ENCODE measurements at places on chromosomes 4 and X. TPM values are rescaled to one million over a fixed set of nuclear protein-coding genes. Genes with fewer than 3 reads are reported as not detected.

DNA sequence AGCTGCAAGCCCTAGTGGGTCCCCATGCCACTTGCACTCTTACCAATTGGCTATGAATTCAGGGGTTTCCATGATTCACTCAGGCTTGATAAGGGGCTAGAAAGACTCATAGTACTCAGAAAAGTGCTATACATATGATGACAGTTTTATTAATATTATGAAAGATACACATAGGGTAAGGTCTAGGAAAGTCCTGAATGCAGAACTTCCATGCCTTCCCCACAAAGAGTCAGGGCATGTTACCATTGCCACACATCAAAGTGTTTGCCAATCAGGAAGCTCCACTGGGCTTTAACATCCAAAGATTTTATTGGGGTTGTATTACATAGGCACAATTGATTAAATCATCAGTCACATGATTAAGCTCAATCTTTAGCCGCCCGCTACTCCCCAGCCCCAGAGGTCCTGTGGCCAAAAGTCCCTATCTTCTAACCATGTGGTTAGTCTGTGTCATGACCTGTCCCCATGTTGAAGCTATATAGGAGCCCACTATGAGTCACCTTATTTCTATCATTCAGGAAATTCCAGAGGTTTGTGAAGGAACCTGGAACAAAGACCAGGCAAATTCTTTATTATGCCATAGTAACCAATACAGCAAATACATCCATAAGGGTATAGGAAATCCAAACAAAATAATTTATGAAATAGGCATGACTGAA, 635.6 kb downstream of the STPG2 start:
- H3K4me1 ChIP-seq: no peaks in the 10 kb centered on the region
- no peak for DNase-seq
- no peaks in the 10 kb centered on the region for H3K27me3 ChIP-seq
- no peaks in the 10 kb centered on the region for H3K36me3 ChIP-seq

- H3K4me1 ChIP-seq: no peaks in the 10 kb centered on the region
- no peak for DNase-seq
- no peaks in the 10 kb centered on the region for H3K36me3 ChIP-seq
- no peak within 1 kb of the TSS for H3K4me3 ChIP-seq
- H3K27me3 ChIP-seq: no peaks in the 10 kb centered on the region
- no peak within 1 kb of the TSS for H3K27ac ChIP-seq
Measured at GRCh38 chrX:22032084-22032483, at the start of gene PHEX. PHEX (plus strand) TSS chrX:22032325; CDS start chrX:22033006, 681 bp downstream.

GRCh38 chr4:38365261-38365660, 298.7 kb upstream of the KLF3 start:
- no peak overlapping the region for H3K27ac ChIP-seq
- no peak for DNase-seq
- H3K36me3 ChIP-seq: no peaks in the 10 kb centered on the region
- H3K4me3 ChIP-seq: no peak overlapping the region
- no peaks in the 10 kb centered on the region for H3K4me1 ChIP-seq

GRCh38 chrX:100994352-100995281, 25.1 kb downstream of the ARL13A start:
- H3K4me3 ChIP-seq: no peak overlapping the region
- no peaks in the 10 kb centered on the region for H3K4me1 ChIP-seq
- no peak for DNase-seq
- no peaks in the 10 kb centered on the region for H3K36me3 ChIP-seq
- H3K27me3 ChIP-seq: no peaks in the 10 kb centered on the region
- no peak overlapping the region for H3K27ac ChIP-seq

- H3K27ac ChIP-seq: no peak overlapping the region
- no peak for DNase-seq
- H3K4me1 ChIP-seq: no peaks in the 10 kb centered on the region
- no peaks in the 10 kb centered on the region for H3K36me3 ChIP-seq
Measured at GRCh38 chr4:65943076-65943475, 272.8 kb upstream of the EPHA5 start.

DNA sequence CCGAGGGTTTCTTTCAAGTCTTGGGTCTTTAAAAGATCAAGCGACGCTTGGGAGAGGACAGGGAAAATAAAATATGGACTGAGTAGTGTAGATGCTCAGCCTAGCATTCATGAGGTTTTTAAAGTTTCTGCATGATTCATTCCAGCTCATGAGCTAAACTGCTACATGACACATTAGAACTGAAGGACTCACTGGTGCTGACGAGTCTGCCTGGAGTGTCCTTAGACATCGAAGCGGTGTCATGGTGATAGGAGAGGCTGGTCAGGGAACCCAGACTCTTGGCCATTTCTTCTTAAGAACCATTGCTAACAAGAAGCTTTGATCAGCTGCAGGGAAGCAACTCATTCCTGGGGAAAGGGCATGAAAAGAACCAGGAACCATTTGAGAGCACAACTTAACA, 158.6 kb downstream of the TRIML1 start:
- no peaks in the 10 kb centered on the region for H3K36me3 ChIP-seq
- no peaks in the 10 kb centered on the region for H3K27me3 ChIP-seq
- DNase-seq: no peak
- no peaks in the 10 kb centered on the region for H3K4me1 ChIP-seq
- H3K27ac ChIP-seq: no peak overlapping the region

DNA sequence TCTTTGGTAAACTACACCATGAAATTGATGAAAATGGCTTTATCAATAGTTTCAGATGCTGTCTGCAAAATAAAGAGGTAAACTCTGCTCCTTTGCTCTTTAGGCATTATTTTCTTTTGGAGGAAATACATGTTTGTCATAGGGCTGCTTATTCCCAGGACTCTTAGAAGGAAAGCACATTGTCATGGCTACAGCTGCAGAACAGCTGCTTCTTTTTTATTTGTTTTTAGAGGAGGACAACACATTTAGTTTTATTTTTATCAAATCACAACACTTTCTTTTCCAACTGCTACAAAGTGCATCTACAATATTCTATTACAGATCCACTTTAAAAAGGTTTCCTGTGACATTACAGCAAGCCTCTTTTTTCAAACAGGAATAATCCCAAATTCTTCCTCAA, 12.7 kb upstream of the HPF1 start:
- H3K27ac ChIP-seq: no peak overlapping the region
- H3K4me1 ChIP-seq: peaks cover 5% of the 10 kb centered on the region
- no peak overlapping the region for H3K4me3 ChIP-seq
- no peaks in the 10 kb centered on the region for H3K36me3 ChIP-seq
- no peak for DNase-seq

DNA sequence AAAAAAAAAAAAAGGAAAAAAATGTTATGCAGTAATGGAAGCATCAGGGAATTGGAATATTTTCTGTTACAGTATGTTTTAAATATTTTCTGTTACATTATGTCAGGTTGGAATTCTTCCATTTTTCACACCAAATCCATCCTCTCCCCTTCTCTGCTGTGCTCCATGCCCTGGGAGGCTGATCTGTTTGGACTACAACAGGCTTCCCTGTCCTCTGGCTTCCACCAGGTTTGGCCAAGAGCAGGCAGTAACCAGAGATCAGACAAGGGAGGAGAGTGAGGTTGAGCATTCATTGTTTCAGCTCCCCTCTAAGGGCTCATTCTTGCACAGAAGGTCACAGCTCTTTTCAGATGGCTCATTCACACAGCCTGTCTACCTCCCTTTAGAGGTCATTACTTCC, 11.7 kb upstream of the TMEM184C start:
- H3K27me3 ChIP-seq: no peaks in the 10 kb centered on the region
- no peak overlapping the region for H3K27ac ChIP-seq

- no peak overlapping the region for H3K4me3 ChIP-seq
- peak; percentile 55 for DNase-seq
- H3K36me3 ChIP-seq: no peaks in the 10 kb centered on the region
Measured at GRCh38 chr4:25095837-25096236, 64.4 kb downstream of the SEPSECS start.

- peak within 1 kb of the TSS; percentile 44 for H3K4me3 ChIP-seq
- peaks cover 23% of the 10 kb centered on the region for H3K4me1 ChIP-seq
- peaks cover 72% of the 10 kb centered on the region for H3K27me3 ChIP-seq
- H3K36me3 ChIP-seq: no peaks in the 10 kb centered on the region
- peak; percentile 83 for DNase-seq
- H3K27ac ChIP-seq: no peak within 1 kb of the TSS
Measured at GRCh38 chr4:44448521-44449461, at the start of gene KCTD8. KCTD8 (minus strand) TSS chr4:44448809.

DNA sequence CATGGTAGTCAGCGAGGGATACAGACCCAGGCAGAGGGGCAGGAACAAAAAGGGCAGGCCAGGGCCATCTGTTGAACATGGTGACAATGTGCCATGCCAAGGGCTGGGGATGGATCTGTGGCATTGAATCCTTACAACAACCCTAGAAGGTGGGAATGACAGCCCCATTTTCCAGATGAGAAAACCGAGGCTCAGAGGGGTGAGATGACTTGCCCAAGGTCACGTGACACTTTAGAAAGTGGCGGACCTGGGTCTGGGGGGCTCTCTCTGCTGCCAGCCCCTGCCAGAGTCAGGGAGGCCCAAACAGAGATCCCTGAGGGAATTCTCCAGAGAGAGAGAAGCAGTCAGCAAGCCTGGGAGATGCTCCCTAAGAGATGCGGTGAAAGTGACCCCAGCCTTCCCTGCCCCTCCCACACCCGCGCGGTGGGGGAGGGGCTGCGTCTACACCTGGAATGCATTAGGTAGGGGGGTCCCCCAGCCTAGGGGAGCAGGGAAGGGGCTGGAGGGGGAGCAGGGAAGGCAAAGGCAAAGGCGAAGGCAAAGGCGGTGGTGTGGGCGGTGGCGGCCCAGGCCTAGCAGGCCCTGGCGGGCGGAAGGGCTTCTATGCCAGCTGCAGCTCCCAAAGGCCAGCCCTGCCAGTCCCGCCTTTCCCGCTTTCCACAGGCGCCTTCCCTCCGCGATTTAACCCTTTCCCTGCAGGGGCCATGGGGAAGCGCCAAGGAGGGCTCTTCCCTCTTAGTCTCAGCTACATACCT, 13.0 kb downstream of the FGD1 start:
- no peak overlapping the region for H3K4me3 ChIP-seq
- no peaks in the 10 kb centered on the region for H3K36me3 ChIP-seq
- H3K27ac ChIP-seq: peak overlapping the region; percentile 58
- H3K4me1 ChIP-seq: no peaks in the 10 kb centered on the region

DNA sequence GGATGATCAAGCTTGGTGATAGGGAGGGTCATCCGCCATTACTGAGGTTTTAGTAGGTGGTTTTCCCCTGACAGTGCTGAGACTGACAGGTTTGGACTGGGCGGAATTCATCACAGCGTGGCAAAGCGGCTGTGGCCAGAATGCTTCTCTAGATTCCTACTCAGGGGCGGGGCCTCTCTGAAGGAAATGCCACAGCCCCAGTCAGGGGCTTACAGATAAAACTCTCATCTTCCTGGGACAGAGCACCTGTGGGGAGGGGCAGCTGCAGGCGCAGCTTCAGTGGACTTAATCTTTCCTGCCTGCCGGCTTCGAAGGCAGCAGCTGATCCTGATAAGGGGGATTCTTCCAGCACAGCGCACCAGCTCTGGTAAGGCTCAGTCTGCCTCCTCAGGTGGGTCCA, 316.7 kb downstream of the RPA4 start:
- H3K4me3 ChIP-seq: no peak overlapping the region
- H3K27ac ChIP-seq: no peak overlapping the region
- DNase-seq: no peak
- no peaks in the 10 kb centered on the region for H3K36me3 ChIP-seq

GRCh38 chr4:65096630-65097029, 573.7 kb downstream of the EPHA5 start:
- H3K36me3 ChIP-seq: no peaks in the 10 kb centered on the region
- H3K27me3 ChIP-seq: no peaks in the 10 kb centered on the region
- H3K27ac ChIP-seq: no peak overlapping the region
- H3K4me1 ChIP-seq: no peaks in the 10 kb centered on the region
- H3K4me3 ChIP-seq: no peak overlapping the region

DNA sequence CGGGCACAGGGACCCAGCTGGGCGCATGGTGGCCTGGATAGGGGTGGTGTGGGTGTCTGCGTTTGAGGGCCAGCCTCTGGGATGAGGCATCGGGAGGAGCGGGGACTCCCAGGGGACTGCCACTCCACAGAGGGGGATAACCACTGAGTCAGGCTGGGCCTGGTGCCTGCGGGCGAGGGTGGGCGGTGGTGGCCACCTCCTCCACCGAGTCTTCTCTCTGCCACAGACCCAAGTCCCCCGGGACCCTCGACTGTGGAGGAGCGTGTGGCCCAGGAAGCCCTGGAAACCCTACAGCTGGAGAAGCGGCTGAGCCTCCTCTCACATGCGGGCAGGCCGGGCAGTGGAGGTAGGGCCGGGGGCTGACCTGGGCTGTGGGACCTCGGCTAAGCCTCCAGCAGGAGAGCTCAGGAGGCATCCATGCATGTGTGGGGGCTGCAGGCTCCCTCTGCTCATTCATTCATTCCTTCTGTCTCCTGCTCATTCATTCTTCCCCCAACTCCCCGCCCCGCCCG, 26.4 kb downstream of the DOK7 start:
- peaks cover 9% of the 10 kb centered on the region for H3K36me3 ChIP-seq
- no peak overlapping the region for H3K27ac ChIP-seq
- peaks cover 43% of the 10 kb centered on the region for H3K4me1 ChIP-seq
- no peak for DNase-seq
- no peak overlapping the region for H3K4me3 ChIP-seq
- peaks cover 4% of the 10 kb centered on the region for H3K27me3 ChIP-seq

- no peaks in the 10 kb centered on the region for H3K4me1 ChIP-seq
- no peak overlapping the region for H3K27ac ChIP-seq
- H3K4me3 ChIP-seq: no peak overlapping the region
- no peak for DNase-seq
- H3K27me3 ChIP-seq: no peaks in the 10 kb centered on the region
Measured at GRCh38 chr4:174564529-174564928, 42.2 kb upstream of the HPGD start.

DNA sequence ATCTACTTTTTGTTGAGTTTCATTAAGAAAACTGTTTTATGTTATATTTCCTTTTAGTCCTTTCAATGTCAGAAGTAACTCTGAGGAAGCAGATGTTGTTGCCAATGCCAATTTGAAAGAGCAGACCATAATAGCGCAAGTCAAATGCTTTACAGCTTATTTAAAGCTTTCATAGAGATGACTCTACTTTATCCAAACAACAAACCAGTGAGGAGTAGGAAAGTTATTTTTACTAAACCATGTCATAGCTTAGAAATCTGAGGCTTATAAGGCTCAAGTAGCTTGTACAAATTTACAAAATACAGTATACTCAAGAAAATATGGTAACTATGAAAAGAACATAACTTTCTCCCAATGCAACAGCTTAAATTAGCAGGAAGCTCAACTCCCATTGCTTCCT, 40.1 kb upstream of the SPOCK3 start:
- no peaks in the 10 kb centered on the region for H3K4me1 ChIP-seq
- no peak overlapping the region for H3K27ac ChIP-seq
- no peak overlapping the region for H3K4me3 ChIP-seq
- no peak for DNase-seq

DNA sequence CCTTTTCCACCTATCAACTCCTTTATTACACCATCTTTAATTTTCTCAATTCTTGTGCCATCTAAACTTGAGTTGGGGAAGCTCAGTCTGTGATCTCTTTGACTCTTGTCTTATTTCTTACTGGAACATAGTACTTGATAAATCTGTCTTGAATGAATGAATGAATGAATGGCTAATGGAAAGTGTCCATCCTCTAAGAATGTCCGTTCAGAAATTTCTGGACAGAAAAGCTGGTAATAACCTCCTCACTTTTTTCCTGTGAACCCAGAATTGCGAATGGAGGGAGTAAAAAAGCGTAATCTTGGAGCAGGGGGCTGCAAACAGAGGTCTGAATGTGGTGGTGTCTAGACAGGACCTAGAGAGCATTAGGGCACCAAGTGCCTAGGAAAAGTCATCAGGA, 9.4 kb upstream of the CLTRN start:
- H3K27me3 ChIP-seq: no peaks in the 10 kb centered on the region
- H3K4me1 ChIP-seq: peaks cover 25% of the 10 kb centered on the region
- H3K27ac ChIP-seq: peak overlapping the region; percentile 100
- peak overlapping the region; percentile 65 for H3K4me3 ChIP-seq
- DNase-seq: no peak
- no peaks in the 10 kb centered on the region for H3K36me3 ChIP-seq

Gene IL2RG
- 92.6 TPM for total RNA-seq

Gene ATOH1
- total RNA-seq: not detected

Gene SPANXC
- not detected for total RNA-seq

Gene ETNPPL
- total RNA-seq: 2.2 TPM

Gene MEPE
- not detected for total RNA-seq

Gene SEPTIN6
- 97.1 TPM for total RNA-seq
